ENCODE measurements at places on chromosomes 1 and 21.

DNA sequence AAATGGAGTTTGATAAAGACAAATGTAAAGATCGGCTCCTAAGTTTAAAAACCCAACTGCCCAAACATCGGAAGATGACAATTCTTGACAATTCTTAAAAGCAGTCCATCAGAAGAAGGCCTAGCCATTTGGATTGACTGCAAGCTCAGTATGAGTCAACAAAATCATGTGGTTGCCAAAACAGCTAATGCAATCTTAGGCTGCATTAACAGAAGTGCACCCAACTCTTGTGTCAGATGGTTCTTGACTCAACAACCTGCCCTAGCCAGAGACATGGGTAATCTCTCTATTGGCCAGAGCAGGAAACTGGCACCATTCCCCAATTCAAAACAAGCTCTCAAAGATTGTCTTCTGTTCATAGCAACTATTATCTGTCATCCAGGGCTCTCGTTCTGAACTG lies 9.9 kb upstream of the NCF2 start:
- no peak for DNase-seq

DNA sequence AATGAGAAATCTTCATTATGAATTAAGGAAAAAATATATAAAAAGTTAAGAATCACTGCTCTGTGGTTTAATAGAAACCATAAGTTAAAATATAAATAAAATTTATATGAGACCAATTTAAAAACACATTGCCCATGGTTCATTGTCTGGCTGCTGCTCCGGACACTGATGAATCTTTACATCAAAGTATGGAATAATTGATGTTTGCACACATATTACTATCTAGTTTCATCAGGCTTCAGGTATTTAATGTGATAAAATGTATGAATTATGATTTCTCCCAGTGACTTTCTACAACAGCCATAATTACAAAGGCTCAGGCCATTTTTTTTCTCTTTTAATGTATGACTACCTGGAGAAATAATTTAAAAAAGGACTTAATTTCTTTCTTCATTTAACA lies 599.1 kb upstream of the PRMT6 start:
- no peak for DNase-seq

DNA sequence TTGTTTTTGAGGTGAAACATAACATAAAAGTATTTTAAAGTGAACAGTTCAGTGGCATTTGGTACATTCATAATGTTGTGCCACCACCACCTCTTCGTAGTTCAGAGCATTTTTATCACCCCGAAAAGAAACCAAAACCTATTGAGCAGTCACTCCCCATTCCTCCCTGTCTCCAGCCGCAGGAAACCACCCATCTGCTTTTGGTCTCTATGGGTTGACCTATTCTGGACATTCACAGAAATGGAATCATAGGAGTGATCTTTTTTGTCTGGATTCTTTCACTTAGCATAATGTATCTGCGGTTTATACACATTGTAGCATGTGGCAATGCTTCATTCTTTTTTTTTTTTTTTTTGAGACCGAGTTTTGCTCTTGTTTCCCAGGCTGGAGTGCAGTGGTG lies 141.2 kb downstream of the VPS13D start:
- no peak for DNase-seq

- DNase-seq = no peak
Measured at GRCh38 chr1:183571678-183572268, 18.5 kb downstream of the NCF2 start.

DNA sequence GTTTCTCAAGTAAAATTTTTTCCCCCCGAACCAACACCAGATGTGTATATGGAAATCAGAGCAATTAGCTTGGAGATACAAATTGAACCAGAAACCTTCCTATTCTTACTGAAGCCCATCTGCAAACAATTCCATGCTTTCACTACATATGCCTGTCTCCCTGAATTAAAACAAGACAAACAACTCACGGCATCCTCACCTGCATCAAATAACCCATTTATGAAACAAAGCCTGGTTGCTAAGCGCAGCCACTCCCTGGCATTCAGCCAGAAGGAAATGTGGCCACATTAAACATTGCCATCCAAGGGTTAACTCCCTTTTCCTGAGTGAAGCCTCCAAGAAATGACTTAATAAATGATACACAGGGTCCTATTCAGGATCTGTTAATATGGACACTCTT lies 55.3 kb downstream of the APP start:
- no peak for DNase-seq

DNA sequence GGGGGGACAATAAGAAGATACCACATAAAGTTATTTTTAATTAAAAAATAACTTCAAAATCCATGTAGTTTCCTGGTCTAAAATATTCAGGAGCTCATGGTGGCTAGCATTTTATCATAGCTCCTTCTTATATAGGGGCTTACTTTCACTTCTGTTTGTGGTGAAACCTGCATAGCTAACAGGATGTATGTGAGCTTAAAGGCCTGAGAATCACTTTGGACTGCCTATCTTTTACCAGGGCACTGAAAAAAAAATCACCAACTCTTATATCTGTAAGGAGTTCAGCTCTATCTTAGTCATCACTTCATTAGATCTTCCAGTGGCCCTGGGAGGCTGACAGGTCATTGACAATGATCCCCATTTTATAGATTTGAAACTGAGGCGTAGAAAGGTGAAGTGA lies 21.3 kb downstream of the UROD start:
- DNase-seq = no peak

GRCh38 chr1:205535866-205536758 lies 31.6 kb downstream of the CDK18 start:
- DNase-seq = no peak

GRCh38 chr1:61080413-61081143 lies 1.8 kb upstream of the NFIA start:
- DNase-seq = no peak

- no peak for DNase-seq
Measured at GRCh38 chr1:236348071-236348470, 46.0 kb upstream of the EDARADD start.

DNA sequence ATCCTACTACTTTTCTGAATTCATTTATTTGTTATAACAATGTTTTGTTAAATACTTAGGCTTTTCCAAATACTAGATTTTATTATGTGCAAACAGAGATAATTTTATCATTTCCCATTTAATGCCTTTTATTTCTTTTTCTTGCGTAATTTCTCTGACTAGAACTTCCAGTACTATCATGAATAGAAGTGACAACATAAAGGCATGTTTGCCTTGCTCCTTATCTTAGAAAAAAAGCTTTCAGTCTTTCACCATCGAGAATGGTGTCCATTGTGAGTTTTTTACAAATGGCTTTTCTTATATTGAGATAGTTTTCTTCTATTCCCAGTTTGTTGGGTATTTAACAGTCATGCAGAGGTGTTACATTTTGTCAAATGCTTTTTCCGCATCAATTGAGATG lies 453.1 kb upstream of the ZP4 start:
- no peak for DNase-seq

DNA sequence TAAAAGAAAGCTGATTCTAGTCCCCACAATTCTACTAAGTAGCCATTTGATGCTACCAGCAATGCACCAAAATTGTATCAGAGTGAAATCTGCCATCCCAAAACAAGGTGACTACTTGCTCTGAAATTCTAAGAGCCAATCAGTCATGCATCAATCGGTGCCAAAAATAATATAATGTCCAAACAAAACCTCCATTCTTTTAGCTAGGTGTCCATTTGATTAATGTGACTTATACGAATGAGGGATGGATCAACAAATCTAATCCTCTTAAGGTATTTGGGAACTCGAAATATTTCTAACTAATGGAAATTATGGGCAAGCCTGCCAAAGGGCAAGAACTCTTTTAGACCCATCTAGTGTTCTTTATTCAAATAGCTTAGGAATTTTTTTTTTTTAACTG lies 66.4 kb upstream of the NEK2 start:
- DNase-seq = no peak

GRCh38 chr1:28890435-28890834 lies 23.9 kb upstream of the EPB41 start:
- no peak for DNase-seq

- DNase-seq = no peak
Measured at GRCh38 chr1:53949023-53949990, 3.2 kb downstream of the LRRC42 start.

DNA sequence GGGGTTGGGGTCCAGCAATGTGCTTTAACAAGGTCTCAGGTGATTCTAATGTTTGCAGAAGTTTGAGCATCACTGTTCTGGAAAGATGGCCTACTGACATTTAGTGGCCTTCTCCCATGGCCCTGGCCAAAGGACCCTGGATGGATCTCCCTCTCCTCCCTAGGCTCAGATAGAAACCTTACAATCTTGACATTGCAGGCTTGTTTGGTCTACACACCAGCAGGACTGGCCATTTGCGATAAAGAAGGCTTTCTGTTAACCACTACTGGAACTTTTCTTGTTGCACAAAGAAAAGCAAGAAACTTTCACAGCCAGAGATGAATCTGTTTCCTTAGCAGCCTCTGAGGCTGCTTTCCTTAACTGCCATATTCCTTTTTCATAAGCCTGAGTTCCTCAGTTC lies 6.2 kb downstream of the DNALI1 start:
- no peak for DNase-seq

DNA sequence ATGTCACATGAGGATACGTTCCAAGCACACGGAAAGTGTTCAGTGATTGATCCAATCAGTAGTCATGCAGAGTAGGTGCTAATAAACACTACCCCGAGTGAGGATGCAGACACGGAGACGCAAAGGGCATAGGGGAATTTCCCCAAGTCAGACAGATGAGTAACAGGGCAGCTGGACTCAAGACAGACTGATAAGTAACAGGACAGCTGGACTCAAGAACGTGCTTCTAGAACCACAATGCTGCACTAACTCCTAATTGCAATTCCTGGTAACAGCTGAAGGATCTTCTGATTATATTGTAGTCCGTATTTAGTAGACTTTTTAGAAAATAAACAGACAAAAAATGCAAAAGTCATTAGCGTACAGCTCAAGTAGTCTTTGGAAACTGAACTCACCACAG lies 1.9 kb upstream of the OR2T10 start:
- DNase-seq = no peak

- no peak for DNase-seq
Measured at GRCh38 chr1:192913683-192914082, 104.8 kb downstream of the RGS2 start.

Data from activated T-helper 9 cell treated with anti-CD3 and anti-CD28 coated beads, Interleukin-2, amount 50 U/mL, for 16 hours (primary cell).